ENCODE measurements at places on chromosomes 2 and 18.
A peak's percentile ranks its signal among the peaks of the same experiment; 100 is the strongest.

DNA sequence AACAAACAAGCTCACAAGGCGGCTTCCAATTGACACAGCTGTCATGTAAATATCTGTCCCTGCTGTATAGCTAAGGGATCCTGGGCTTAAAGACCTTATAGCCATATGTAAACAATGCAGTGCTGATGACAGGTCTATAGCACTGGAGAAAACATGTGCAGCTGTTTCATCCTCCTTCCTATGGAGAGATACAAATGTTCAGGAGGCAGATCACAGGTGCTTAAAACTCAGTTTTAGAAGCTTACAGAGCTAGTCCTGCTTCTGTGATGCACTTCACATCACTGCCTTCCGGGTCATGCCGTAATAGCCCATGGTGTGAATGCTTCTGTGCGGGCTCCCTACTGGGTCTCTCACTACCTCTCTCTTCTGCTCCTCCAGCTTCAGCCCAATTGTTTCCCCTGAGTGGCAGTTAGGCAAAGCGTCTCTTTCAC lies 262.4 kb upstream of the CHST9 start:
- peak; percentile 64 for DNase-seq

DNA sequence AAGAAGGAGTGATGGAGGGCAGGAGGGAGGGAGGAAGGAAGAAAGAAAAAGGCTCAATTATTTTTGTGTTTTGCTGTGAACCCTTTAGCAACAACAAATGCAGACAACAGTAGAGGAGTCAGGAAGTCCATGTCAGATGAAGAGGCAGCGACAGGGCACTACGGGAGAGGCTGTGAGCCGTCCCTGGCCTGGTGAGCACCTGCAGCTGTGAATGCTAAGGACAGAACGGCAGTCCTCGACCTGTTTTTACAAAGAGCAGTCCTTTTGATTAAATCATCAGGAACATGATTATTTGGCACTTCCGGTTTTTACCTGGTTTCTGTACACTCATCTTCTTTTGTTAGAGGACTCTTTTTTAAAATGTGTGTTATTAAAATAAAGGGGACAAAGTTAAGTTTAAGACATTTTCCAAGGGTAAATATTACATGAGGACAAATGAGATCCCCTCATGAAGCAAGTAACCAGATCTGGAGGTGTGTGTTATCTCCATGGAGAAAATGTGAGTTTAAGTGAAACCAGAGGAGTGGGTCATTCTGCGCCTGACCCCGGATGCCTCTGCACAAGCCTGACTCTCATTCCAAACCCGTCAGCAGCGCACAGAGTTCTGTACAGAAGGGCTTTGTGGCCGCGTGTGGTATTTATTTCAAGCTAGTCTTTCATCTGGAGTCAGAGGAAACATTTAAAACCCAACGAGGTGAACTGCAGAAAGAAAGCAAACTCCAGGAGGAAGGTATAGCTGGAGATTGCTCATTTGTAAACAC lies 492.5 kb downstream of the SOX11 start:
- DNase-seq, result peak; percentile 21

DNA sequence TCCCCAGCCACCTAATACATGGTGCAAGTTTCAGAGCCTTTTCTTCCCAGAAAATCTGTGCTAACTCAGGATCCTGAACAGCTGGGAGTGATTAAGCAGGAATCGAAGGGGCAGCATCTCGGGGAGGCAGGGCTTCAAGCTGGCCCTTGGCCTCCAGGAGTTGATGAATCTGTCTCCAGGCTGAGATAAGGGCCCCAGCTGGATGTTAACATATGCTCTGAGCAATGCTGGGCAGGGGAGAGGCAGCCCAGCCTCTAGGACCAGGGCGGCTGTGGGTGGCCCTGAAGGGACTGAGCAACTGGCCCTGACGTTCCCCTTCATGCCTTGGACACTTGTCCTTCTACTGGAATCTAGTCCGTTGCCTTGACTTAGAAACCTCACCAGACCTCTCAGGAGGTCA lies 84.1 kb upstream of the EPC2 start:
- no peak for DNase-seq

GRCh38 chr2:113979191-113980128 lies 89.6 kb downstream of the ACTR3 start:
- no peak for DNase-seq

DNA sequence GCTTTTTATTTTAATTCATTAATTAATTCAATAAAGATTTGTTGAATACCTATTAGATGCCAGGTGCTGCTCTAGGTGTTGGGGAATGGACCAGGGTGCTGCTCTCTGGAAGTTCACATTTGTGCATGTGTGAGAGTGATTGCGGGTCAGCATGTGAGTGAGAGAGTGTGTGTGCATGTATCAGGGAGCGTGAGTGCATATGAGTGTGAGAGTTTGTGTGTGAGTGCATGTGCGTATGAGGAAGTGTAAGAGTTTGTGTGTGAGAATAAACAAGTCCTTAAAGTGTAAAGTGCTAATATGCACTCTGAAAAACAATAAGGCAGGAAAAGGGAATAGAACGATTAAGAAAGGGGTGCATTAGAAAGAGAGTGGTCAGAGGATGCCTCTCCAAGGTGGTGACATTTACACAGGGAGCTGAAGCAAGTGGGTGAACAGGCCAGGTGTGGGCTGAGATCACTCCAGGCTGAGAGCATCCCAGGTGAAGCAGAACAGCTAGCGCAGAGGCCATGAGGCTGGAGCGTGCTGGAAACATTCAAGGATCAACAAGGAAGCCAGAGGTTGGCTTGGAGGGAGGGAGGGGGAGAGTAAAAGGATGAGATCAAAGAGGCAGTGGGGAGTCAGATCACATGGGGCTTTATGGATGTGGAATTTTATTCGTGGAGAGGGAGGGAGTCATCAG lies 50.5 kb upstream of the SLC1A4 start:
- no peak for DNase-seq

- no peak for DNase-seq
These were observed 87.1 kb upstream of the KCTD1 start for GRCh38 chr18:26635466-26635865.

GRCh38 chr18:73352546-73352945 lies 484.8 kb upstream of the NETO1 start:
- no peak for DNase-seq

DNA sequence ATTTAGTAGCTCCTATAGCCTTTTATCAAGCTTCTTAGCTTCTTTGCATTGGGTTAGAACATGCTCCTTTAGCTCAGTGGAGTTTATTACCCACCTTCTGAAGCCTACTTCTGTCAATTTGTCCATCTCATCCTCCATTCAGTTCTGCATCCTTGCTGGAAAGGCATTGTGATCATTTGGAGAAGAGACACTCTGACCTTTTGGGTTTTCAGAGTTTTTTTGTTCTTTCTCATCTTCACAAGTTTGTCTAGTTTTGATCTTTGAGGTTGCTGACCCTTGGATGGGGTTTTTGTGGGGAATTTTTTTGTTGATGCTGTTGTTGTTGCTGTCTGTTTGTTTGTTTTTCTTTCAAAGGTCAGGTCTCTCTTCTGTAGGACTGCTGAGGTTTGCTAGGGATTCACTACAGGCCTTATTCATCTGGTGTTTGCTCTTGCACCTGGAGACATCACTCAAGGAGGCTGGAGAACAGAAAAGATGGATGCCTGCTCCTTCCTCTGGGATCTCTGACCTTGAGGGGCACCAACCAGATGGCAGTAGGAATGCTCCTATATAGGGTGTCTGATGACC lies 13.9 kb upstream of the TANK start:
- DNase-seq, result no peak

Data from NCI-H345 (cell line).